Stimulated activated CD8-positive, alpha-beta memory T cell treated with anti-CD3 and anti-CD28 coated beads, Interleukin-4, amount 100 ng/mL, for 4 hours (primary cell): ENCODE measurements at places on chromosomes 2 and 18.

GRCh38 chr2:28271919-28272250, 120.8 kb upstream of the FOSL2 start:
- DNase-seq = no peak

DNA sequence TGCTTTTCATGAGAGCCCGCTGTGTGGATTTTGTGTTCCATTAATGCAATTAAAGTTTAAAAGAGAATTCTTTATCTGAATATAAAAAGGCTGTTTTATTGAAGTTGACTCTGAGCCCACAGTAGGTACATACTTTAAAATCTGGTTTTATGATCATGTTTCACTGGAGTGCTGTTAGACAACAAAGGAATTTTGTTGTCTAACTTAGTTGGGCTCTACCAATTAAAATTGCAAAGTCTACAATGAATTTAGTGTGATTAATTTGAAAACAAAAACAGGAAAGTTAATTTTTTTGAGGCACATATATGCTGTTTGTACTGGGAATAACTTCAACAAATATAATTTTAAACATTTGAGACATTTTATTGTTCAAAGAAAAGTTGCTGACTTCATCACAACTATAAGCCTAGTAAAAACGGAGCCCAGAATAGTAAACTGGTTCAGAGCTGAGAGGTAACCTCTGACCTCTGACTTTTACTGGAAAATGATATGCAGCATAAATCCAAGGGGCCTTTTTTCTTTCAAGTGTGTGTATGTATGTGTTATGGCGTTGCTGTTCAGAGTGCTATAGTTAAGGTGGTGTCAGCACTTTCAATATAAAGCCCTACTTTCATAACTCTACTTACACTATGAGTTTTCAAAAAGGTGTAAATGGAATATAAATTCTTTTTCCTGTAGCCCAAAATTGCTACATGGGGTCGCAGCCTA, 30.2 kb downstream of the MEIS1 start:
- DNase-seq = no peak

GRCh38 chr2:199992296-199992695, 36.9 kb downstream of the MAIP1 start:
- DNase-seq = no peak

GRCh38 chr2:10371441-10372196, 68.9 kb downstream of the HPCAL1 start:
- no peak for DNase-seq

- DNase-seq = no peak
Observed at GRCh38 chr2:174635776-174636404, 38.3 kb upstream of the WIPF1 start.

GRCh38 chr2:138744713-138745112, 35.5 kb downstream of the NXPH2 start:
- no peak for DNase-seq

GRCh38 chr18:11658989-11659388, 30.1 kb upstream of the GNAL start:
- DNase-seq = no peak

DNA sequence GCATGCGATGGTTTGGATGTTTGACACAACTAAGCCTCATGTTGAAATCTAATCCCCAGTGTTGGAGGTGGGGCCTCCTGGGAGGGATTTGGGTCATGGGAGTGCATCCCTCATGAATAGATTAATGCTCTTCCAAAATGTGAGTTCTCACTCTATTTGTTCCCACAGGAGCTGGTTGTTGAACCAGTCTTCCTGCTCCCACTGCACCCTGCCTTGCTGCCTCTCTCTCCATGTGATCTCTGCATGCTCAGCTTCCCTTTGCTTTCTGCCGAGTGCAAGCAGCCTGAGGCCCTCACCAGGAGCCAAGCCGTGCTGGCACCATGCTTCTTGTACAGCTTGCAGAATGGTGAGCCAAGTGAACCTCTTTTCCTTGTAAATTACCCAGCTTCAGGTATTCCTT, 206.8 kb downstream of the VAPA start:
- DNase-seq = no peak

- DNase-seq = peak; percentile 21
Observed at GRCh38 chr2:28624793-28625701, 126.6 kb upstream of the PPP1CB start.
